Mesenteric fat pad (tissue), 1 donor: ENCODE measurements at places on chromosomes 16 and 17. TPM values are rescaled to one million over a fixed set of nuclear protein-coding genes. Genes with fewer than 3 reads are reported as not detected.
A peak's percentile ranks its signal among the peaks of the same experiment; 100 is the strongest.

GRCh38 chr17:79192503-79193351 is 118.1 kb downstream of the ENGASE start:
- no peak for DNase-seq

DNA sequence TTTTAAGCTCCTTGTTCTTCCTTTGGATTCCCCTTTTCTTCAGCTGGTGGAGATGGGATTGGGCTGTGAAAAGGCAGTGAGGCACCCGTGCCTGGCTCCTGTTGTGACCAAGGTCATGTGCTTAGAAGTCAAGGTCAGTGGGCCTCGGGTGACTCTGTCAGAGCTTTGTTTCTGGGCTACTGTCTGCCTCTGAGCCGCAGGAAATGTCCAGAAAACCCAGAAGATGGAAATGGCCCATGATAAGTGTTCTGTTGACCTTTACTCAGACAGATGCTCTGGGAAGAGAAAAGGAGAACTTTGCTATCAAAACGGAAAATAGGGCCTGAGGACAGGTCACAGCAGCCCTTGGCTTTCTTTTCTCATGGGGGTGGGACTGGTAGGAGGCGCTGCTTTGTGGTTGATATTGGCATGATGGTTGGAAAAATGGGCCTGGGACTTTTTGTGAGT is 2.9 kb downstream of the ABCC1 start:
- no peak for DNase-seq

DNA sequence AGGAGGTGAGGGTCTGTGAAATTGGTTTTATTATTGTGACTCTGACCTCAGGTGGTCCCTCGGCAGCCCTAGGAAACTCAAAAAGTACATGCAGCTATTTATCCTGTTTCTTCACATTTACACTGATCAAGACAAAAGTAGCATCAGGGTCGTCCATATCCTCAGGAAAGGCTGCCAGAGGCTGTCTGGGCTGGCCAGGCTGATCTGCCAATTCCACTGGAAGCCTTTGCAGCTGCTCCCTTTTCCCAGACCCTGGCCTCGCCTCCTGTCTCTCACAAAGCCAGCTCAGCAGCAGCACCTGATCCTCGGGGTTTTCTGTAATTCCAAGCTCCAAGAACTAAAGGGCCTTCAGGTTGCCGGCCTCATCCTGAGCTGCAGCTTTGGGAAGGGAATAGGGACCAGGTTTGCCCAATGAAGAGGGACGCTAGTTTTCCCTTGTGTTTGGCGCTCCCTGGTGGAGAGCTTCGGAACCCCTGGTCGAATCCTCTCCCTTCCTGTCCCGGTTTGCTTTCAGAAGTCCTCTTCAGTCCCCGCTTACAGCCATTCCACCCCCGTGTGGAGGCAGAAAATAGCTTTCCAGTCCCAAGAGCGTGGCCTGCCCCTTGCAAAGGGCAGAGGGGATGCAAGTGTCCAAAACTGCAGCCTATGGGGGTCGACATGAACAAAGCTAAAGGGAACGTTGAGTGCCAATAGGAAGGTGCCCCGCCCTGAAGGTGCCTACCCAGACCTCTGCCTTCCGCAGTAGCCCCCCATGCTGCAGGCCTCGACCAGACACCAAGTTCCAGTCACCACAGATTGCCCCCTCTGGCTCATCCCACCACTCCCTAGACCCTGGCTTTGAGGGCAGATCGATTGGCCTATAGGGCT is 13.4 kb downstream of the MFSD6L start:
- no peak for DNase-seq

- no peak for DNase-seq
These were observed 41.1 kb downstream of the MEOX1 start for GRCh38 chr17:43620581-43620980.

DNA sequence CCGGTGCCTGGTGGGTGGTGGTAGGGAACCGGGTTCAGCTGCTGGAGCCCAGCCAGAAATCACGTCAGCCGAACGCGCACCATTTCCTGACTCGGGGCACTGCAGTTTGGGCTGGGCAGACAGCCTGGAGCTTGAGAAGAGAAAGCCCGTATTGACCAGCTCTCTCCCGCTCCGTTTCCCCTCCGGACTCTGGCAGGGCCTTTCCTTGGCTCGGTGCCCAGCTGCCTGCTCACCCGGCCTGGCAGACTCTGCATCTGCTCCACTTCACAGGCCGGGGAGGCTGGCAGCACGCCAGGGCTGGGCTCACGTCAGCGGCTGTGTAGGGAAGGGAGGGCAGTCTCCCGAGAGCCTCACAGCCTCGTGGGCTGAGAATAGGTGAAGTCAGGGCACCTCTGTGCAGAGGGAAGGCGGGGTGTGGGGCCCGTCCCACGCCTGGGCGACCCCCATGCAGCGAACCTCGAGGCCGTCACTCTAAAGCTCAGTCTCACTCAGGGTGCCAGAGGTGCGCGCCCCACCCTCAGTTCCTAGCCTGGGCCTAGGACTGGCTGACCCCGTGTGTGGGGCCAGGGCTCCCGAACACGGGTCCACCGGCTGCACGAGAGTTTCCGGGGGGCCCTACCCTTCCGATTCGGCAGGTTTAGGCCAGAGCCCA is 59.1 kb downstream of the OR1D5 start:
- DNase-seq: peak; percentile 100

- DNase-seq: no peak
These were observed 110.3 kb upstream of the CDC42EP4 start for GRCh38 chr17:73422121-73422520.

DNA sequence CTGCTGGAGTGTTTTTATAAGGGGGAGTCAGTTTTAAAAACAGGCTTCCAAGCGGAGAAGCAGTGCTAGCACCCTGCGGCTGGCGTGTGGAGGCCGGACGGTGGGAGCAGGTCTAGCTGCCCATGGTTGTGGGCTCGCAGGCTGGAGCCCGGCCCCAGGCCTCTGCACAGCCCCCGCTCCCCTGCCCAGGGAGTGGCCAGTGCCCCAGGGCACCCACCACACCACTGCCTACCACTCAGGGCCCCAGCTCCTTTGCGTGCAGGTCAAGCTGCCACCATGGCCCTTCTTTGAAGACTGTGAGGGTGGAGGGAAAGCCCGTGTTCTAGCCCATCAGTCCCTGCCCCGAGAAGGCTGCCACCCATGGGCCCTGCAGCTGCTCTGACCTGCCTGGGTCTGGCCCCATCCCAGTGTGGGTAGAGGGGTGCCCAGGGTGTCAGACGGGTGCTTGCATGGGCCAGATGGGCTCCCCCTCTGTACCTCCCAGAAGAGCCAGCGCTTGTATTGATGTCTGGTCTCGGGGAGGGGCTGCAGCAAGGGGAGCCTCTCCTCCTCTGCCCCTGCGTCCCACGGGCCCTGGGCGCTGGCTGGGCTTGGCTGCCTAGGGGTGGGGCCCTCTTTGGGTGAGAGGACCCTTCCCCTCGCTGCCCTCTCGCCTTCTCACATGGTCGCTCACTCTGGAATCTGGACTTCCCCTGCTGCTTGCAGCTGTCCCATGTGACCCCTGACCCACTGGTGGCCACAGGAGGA is 1.5 kb upstream of the NUDT16L1 start:
- no peak for DNase-seq

- DNase-seq: no peak
These were observed 5.9 kb downstream of the ZDHHC7 start for GRCh38 chr16:85005285-85006069.

DNA sequence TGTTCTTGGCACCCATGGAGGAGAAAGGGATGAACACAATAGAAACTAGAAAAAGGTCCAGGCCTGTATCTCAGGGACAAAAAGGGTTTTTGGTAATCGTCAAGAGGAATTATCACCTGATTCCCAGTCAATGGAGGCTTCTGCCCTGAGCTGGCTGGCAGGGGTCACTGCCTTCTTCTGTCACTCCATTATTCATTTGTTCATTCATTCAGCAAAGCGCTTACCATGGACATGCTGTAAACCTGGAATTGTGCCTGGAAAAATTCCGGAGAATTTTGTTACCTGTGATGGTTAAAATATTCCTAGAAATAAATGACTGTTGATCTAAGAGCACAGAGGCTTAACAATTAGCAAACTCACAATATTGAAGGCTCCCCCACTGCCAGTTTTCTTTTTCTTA is 212.3 kb downstream of the SHISA9 start:
- no peak for DNase-seq

KRTAP4-4 gene
- total RNA-seq: not detected

HSPB9 gene
- total RNA-seq: not detected

USP6 gene
- total RNA-seq: 0.26 TPM

KRT35 gene
- total RNA-seq: not detected

SDR42E2 gene
- not detected for total RNA-seq

CDT1 gene
- total RNA-seq: 0.22 TPM

TCAP gene
- total RNA-seq: 0.64 TPM
